ENCODE measurements at places on chromosomes 2 and 18.

- DNase-seq = no peak
Measured at GRCh38 chr18:77785415-77785975, 535.8 kb downstream of the GALR1 start.

GRCh38 chr18:9032519-9032918, 70.0 kb upstream of the NDUFV2 start:
- no peak for DNase-seq

DNA sequence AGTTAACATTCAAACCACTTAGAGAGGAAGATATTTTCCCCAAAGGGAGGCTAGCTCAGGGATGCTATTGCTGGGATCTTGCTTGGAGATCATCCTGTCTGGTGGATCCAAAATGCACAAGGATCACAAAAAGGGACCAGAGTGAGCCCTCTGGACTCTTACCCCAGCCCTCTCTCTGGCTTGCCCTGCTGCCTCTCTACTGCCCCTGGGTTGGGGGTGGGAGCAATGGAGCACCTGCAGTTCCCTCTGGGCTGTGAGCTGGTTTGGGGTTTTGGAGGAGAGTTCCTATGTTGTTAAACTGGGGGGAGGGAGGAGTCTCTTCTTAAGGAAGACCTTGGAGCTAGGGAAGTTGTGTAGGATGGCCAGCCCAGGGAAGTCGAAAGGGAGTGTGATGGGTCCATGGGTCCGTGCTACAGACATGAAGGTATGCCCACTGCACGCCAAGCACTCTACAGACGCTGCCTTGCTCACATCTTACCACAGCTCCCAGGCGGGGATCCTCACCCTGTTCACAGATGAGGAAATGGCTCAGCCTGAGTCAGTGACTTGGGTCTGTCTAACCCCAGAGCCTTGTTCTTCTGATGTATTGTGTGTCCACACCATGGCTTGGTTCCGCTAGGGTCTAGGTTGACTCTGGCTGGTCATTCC, 3.8 kb downstream of the LBH start:
- no peak for DNase-seq

GRCh38 chr2:133841900-133842299, 273.6 kb upstream of the NCKAP5 start:
- DNase-seq = no peak

DNA sequence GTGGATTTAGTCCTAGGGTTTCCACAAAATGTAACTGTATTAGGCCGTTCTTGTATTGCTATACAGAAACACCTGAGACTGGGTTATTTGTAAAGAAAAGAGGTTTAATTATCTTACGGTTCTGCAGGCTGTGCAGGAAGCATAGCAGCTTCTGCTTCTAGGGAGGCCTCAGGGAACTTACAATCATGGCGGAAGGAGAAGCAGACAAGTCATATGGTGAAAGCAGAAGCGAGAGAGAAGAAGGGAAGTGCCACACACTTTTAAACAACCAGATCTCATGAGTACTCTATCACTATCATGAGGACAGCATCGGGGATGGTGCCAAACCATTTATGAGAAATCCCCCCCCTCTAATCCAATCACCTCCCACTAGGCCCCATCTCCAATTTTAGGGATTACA, 9.5 kb upstream of the CCDC68 start:
- DNase-seq = no peak

GRCh38 chr18:10314066-10314465, 140.4 kb upstream of the APCDD1 start:
- DNase-seq = no peak

- no peak for DNase-seq
Measured at GRCh38 chr2:157841485-157841884, 34.6 kb downstream of the ACVR1 start.

DNA sequence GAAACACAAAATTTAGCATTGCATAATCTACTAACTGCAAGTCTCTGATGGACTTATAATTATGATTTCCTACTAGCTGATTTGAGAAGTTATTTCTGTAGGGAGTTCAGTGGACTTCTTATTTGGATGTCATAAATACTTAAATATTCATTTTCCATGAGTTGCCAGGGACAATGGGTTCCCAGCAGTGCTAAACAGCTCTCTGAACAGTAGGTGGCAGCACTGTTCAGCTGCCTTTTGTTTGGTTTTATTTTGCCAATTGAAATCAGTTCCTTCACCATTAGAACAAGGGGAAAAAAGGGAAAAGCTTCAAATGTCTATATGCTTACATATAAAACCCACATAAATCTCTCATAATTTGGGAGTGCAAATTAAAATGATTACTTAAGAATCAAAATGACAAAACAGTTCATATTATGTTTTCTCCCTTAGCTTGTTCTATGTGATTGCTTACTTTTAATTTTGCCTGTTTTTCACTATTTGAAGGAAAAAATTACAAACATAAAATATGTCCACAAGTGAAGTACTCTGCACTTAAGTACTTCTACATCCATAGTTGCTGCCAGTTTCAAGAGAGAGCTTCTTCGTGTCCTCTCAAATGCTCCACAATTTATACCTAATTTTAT, 898.9 kb downstream of the CPS1 start:
- DNase-seq = no peak

DNA sequence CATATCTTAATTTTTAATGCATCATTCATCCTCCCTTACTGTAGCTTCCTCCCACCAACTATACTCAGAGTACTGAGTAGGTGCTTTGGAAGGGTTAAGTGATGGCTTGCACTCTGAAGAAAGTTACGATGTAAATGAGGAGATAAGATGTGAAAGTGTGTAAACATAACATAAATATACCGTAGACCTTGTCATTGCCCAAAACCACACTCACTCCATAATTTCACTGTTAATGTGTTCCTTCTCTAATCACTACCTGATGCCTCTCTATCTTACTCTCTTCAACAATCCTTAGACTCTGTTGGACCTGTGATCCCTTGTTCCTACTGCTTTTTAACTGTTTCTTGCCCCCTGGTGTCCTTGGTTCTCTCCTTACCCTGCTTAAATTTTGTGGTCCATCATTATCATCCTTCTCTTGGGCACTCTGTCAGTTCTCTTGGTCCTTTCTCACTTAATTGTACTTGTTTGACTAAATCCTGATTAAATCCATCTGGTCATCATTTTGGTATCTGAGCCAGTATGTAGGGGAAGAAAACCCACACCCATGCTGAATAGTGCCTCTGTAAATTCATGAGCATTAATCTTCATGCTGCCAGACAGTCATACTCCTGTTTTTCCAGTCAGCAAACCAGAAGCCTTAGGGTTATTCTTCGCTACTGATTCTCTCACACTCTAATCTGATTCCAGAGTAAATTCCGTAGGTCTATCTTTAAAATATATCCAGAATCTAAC, 45.0 kb downstream of the PMS1 start:
- DNase-seq = no peak

GRCh38 chr2:173407176-173407575, 52.5 kb downstream of the CDCA7 start:
- no peak for DNase-seq
